ENCODE measurements at places on chromosomes 13 and 19.

DNA sequence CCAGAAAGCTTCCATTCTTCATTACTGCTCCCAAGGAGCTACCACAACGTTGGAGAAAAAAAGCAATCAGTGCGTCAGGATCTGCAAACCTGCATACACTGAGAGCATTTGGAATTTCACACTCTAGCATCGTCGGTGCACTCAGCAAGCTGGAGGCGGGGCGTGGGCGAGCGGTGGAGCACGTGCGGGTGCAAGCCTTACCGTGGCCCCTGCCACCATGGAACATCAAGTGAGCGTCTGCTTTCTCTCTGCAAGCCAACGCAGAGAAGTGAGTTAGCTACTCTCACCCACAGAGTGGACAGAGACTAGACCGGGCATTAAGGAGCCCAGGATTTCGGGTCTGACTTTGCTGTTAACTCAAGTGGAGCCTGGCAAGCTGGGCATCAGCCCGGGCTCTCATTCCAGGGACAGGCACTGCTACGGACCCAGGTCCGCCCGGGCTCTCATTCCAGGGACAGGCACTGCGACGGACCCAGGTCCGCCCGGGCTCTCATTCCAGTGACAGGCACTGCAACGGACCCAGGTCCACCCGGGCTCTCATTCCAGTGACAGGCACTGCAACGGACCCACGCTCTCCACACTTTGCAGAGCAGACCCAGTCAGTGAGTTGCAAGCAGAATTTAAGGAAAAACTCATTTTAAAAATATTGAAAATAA lies 124.1 kb upstream of the SPACA7 start:
- peaks cover 2% of the 10 kb centered on the region for H3K27me3 ChIP-seq
- H3K27ac ChIP-seq, result no peak overlapping the region
- no peaks in the 10 kb centered on the region for H3K36me3 ChIP-seq
- no peak overlapping the region for H3K4me3 ChIP-seq

GRCh38 chr13:75507027-75508001 lies 25.3 kb upstream of the TBC1D4 start:
- no peak for DNase-seq
- H3K27ac ChIP-seq, result no peak overlapping the region
- H3K4me3 ChIP-seq, result no peak overlapping the region
- H3K4me1 ChIP-seq, result peaks cover 5% of the 10 kb centered on the region
- no peaks in the 10 kb centered on the region for H3K36me3 ChIP-seq

GRCh38 chr19:18109733-18110608 lies 12.4 kb downstream of the MAST3 start:
- peaks cover 20% of the 10 kb centered on the region for H3K4me1 ChIP-seq
- peak overlapping the region; percentile 72 for H3K4me3 ChIP-seq
- no peaks in the 10 kb centered on the region for H3K27me3 ChIP-seq
- H3K36me3 ChIP-seq, result peaks cover 11% of the 10 kb centered on the region
- DNase-seq, result peak; percentile 57

DNA sequence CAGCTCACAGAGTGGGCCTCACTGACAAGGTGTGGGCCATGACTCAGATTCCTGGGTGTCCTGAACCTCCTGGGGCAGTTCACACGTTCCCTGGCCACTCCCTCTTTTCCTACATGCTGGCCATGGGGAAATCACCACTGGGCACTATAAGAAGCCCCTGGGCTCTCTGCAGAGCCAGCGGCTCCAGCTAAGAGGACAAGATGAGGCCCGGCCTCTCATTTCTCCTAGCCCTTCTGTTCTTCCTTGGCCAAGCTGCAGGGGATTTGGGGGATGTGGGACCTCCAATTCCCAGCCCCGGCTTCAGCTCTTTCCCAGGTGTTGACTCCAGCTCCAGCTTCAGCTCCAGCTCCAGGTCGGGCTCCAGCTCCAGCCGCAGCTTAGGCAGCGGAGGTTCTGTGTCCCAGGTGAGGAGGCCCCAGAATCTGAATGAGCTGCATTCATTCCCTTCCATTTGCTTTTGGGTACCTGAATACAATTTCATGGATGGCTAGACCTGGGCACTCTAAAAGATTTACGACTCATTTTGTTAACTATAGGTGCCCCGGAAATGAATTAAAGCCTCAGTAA lies at the start of gene OLFM4:
Gene OLFM4, plus strand, starts transcription at position 177 of the 567 bp plus-strand sequence. Its CDS starts 24 bp downstream, at position 201.
- no peak within 1 kb of the TSS for H3K4me3 ChIP-seq
- no peak for DNase-seq
- H3K4me1 ChIP-seq, result no peaks in the 10 kb centered on the region
- no peaks in the 10 kb centered on the region for H3K36me3 ChIP-seq
- H3K27ac ChIP-seq, result no peak within 1 kb of the TSS

DNA sequence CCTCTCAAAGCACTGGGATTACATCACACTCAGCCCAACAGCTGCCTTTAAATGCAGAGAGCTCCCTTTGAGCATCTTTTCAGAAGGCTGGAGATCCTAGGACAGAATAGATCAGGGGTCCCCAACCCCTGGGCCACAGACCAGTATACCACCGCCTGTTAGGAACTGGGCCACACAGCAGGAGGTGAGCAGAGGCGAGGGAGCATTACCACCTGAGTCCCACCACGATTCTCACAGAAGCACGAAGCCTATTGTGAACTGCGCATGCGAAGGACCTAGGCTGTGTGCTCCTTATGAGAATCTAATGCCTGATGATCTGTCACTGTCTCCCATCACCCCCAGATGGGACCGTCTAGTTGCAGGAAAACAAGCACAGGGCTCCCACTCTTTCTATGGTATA lies 2.2 kb upstream of the WTIP start:
- no peak for DNase-seq
- peaks cover 29% of the 10 kb centered on the region for H3K27me3 ChIP-seq
- no peak overlapping the region for H3K4me3 ChIP-seq
- H3K27ac ChIP-seq, result no peak overlapping the region

DNA sequence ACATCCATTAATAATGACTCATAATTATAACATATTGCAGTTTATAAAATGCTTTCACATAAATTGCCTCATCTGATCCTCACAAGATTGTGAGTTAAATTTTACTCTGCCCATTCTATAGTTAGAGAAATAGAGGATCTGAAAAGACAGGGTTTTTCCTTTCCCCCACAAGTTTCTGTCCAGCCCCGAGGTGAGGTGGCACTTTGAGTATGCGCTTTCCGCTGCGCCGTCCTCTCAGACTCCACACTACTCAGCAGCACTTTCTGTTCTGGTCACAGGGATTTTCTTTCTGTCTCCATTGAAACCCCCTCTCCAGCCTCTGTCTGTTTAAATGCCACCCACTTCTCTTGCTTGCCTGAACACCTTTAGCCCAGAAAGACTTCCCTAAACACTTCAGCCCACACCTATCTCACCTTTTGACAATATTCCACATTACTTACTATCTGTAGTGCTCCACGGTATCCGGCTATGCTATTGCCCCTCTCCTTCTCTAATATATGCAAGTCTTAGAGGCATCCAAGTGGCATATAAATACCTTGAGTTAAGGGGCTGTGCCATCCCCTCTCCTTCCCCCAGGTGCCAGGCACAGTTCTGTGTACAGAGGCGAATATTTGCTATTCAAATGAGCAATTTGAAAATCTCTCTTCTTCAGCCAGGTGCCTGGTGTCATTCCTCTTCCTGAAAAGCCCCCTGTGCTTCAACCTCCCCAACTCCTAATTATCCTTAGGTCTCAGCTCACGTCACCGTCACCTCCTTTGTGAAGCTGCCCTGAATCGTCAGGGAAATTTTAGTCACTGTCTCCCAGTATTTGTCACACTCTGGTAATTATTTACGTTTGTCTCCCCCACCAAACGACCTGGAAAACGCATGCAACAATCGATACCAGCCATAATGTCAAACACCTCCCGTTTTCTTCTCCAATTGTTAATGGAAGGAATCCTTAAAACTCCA lies 268.7 kb downstream of the NHLRC3 start:
- DNase-seq, result peak; percentile 26
- H3K27me3 ChIP-seq, result peaks cover 5% of the 10 kb centered on the region
- no peak overlapping the region for H3K27ac ChIP-seq
- no peaks in the 10 kb centered on the region for H3K36me3 ChIP-seq
- H3K4me1 ChIP-seq, result peaks cover 3% of the 10 kb centered on the region
- H3K4me3 ChIP-seq, result no peak overlapping the region

DNA sequence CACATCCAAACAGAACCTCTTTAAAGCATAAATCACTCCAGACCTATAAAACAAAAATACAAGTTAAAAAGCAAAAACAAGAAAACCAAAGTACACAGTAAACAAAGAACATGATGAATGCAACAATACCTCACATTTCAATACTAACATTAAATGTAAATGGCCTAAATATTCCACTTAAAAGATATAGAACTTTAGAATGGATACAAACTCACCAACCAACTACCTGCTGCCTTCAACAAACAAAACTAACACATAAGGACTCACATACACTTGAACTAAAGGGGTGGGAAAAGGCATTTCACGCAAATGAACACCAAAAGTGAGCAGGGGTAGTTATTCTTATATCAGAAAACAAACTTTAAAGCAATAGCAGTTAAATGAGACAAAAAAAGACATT lies 44.9 kb upstream of the PABPC3 start:
- peaks cover 2% of the 10 kb centered on the region for H3K36me3 ChIP-seq
- peaks cover 40% of the 10 kb centered on the region for H3K27me3 ChIP-seq
- no peak overlapping the region for H3K27ac ChIP-seq
- DNase-seq, result no peak

DNA sequence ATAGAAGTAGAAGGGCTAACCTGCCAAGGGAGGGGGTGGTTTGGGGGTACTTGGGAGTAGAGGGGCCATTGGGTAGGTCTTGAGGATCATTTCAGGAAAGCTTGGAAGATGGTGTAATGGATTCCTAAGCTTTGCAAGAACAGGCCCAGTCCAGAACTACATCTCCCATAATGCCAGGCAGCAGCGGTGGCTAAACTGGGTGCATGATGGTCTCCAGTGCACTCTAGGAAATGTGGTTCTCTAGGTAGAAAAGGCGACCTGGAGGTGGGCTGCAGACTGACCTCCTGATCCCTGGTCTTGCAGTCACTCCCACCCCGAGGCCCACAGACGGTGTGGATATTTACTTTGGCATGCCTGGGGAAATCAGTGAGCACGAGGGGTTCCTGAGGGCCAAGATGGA lies 3.8 kb downstream of the APLP1 start:
- peaks cover 13% of the 10 kb centered on the region for H3K4me1 ChIP-seq
- H3K27me3 ChIP-seq, result peaks cover 35% of the 10 kb centered on the region
- H3K27ac ChIP-seq, result no peak overlapping the region
- DNase-seq, result no peak

DNA sequence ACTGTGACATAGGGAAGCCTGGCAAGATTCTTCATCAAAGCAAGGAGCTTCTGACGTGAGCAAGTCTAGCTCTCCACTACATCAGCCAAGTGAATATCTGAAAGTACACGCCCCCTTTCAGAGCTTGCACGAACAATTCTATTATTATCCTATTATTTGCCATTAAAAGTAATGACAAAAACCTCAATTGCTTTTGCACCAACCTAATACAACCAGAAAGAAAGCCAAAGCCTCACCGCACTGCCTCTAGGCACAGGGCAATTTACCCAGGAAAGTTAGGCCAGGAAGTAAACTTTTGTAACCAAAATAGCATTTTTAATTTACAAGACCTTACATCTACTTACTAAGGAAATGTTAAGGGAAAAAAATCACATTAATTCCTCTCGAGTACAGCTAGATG lies 41.2 kb downstream of the LATS2 start:
- DNase-seq, result no peak
- no peak overlapping the region for H3K4me3 ChIP-seq
- no peaks in the 10 kb centered on the region for H3K36me3 ChIP-seq
- H3K27ac ChIP-seq, result no peak overlapping the region
- peaks cover 18% of the 10 kb centered on the region for H3K4me1 ChIP-seq

- no peaks in the 10 kb centered on the region for H3K27me3 ChIP-seq
- H3K36me3 ChIP-seq, result peaks cover 18% of the 10 kb centered on the region
- H3K4me3 ChIP-seq, result no peak overlapping the region
- DNase-seq, result no peak
- peaks cover 10% of the 10 kb centered on the region for H3K4me1 ChIP-seq
These were observed 2.4 kb downstream of the TIMM13 start for GRCh38 chr19:2424686-2425621.

- H3K36me3 ChIP-seq, result no peaks in the 10 kb centered on the region
- no peak overlapping the region for H3K4me3 ChIP-seq
- no peaks in the 10 kb centered on the region for H3K27me3 ChIP-seq
- no peaks in the 10 kb centered on the region for H3K4me1 ChIP-seq
- no peak overlapping the region for H3K27ac ChIP-seq
These were observed 163.4 kb downstream of the PCDH20 start for GRCh38 chr13:61252213-61252612.

DNA sequence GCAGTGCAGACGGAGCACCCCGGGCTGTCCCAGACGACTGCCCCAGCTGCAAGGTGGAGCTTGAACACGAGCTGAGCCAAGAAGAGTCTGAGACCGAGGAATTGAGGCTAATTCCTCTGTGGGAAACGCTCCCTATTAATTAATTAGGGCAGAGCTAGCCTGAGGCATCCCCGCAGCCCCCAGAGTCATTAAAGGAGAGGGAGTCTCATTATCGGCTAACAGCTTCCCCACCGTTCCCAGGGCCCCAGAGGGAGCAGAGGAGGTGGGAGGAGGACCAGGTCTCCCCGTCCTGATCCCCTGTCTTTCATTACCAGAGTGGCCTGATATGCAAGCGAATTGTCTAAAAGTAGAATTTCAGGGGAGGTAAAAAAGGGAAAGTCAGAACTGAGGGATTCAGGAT lies 13.1 kb upstream of the SLC1A6 start:
- H3K4me1 ChIP-seq, result no peaks in the 10 kb centered on the region
- no peak overlapping the region for H3K27ac ChIP-seq
- H3K27me3 ChIP-seq, result peaks cover 7% of the 10 kb centered on the region

DNA sequence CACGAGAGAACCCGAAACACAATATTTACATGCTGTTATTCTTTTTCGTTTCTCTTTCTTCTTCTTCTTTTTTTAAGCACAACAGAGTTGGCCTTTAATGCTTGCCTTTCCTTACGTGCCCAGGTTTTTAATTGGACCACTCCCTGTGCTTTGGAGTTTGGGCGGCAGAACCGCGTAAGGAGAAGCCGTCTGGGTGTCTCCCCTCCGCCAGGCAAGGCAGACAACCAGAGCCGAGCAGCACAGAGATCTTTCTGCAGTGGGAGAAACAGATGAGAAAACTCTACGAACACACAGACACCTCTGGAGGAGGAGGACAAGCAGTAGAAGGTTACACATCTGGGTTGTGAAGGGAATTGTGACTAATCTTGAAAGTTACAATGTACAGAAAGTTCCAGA lies 150.0 kb upstream of the UBL3 start:
- H3K4me1 ChIP-seq, result peaks cover 9% of the 10 kb centered on the region
- no peaks in the 10 kb centered on the region for H3K27me3 ChIP-seq
- H3K36me3 ChIP-seq, result no peaks in the 10 kb centered on the region
- no peak for DNase-seq
- no peak overlapping the region for H3K27ac ChIP-seq

All from activated CD8-positive, alpha-beta T cell treated with anti-CD3 and anti-CD28 coated beads for 36 hours (primary cell).